COLO829 (cell line): ENCODE measurements at places on chromosomes 5 and 9.

DNA sequence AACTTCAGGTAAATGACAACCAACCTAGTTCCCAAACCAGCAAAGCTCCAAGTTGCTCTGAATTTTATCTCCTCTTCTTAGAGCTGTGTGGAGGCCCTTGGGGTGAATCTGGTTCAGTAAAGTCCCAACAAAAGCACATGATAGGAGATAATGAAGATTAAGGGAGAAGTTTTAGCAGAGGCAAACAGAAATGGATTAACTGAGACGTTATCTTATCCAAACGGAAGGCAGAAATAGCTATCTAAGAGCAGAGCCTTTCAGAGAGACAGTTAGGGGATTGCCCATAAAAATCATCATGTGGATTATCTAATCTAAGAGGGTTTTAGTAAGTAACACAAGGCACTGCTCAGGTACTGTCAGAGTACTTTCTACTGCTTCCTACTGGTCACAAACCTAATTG is 183.9 kb upstream of the ZNF618 start:
- DNase-seq: no peak

DNA sequence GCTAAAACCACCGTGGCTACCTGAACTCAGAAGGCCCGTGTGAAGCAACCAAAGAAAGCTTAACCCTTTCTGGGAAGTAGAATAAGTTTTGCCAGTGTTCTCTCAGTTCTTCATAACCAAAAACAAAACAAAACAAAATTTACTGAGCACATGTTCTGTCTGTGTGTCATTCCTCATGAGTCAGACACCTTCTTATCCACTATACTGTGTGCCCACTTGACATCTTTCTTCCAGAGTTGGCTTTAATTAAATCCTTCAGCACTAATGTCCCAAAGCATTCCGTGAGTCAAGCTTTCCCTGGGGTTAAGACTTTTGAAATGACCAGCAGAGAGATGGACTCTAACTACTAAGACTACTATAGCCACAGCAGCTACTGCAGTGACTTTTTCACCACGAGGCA is 61.3 kb downstream of the GLIS3 start:
- no peak for DNase-seq

GRCh38 chr5:33685873-33686755 is 205.7 kb downstream of the ADAMTS12 start:
- no peak for DNase-seq

- no peak for DNase-seq
These were observed 96.1 kb downstream of the ADAMTSL1 start for GRCh38 chr9:18569941-18570630.

DNA sequence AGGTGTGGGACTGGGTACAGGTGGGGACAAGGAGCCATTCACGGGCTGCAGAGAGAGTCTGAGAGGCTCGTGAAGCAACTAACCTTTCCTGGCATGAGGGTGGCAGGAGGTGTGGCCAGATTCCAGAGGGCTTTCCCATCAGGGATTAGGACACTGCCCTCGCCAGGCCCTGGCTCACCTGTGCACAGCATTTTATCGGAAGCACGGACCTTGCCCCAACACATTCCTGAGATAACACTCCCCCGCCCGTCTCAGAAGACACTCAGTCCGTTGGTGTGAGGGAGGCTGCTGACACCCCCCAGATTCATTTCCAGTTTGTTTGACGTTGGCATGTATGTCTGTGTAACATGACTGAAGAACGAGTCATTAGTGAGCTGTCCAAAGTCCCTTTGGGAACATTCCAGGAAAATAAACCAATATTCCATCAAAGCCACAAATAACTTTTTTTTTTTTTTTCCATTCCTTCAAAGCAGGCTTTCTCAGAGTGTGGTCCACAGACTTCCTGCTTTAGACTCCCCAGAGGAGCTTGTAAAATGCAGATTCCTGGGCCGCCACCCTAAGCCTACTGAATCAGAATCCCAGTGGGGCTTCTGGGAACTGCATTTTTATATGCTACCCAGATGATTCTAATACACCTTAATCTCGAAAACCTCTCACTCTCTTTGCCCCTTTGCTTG is 23.4 kb downstream of the WWC1 start:
- DNase-seq: no peak

DNA sequence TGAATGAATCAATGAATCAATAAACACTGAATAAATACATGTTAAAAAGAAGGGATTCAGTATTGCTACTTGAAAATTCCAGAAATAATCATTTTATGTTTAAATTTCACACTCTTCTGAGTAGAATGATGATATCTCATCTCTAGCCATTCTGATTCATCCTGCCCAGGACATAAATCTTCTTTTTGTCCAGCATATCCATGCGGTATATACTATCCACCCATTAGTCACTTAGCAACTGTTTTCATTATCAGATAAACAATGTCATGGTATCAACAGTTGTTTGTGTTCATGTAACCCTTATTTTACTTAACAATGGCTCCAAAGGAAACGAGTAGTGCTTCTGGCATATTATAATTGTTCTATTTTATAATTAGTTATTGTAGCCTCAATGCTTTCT is 432.4 kb upstream of the SMC2 start:
- DNase-seq: no peak

- DNase-seq: no peak
These were observed 36.8 kb upstream of the SSBP2 start for GRCh38 chr5:81787474-81788242.

- no peak for DNase-seq
These were observed 107.7 kb upstream of the PANK3 start for GRCh38 chr5:168686837-168687236.

DNA sequence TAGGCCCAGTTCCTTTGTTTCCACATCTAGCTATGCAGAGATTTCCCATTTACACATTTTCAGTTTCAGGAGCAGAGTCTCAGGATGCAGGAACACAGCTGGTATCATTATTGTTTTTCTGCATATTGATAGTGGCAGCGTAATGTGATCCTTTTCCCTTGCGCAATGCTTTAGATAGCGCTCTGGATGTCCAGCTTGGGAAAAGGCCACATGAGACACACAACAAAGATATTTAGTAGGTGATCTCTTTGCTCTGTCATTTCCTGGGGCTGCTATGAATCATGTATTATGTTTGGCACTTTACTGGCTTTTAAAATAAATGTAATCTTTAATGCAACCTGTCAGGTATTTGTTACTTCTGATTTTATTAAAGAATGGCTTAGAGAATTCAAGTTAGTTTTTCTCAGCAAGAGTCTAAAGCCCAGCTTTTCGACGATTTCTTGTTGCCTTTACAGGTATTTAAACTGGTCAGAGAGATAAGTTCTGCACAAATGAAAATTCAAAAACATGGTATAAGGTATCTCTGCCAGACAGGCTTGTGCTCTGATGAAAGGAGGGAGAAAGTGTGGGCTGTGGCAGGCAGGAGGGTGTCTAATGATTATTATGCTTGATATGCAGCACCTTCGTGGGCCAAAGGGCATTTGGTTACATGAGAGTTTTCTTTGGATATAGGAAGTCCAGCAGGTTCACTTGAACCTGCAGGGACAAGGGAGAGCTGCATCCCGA is 42.2 kb downstream of the PTTG1 start:
- no peak for DNase-seq
